ENCODE measurements at places on chromosomes 4 and X.

GRCh38 chrX:13165266-13166189 lies 121.1 kb upstream of the FAM9C start:
- peak; percentile 31 for DNase-seq

DNA sequence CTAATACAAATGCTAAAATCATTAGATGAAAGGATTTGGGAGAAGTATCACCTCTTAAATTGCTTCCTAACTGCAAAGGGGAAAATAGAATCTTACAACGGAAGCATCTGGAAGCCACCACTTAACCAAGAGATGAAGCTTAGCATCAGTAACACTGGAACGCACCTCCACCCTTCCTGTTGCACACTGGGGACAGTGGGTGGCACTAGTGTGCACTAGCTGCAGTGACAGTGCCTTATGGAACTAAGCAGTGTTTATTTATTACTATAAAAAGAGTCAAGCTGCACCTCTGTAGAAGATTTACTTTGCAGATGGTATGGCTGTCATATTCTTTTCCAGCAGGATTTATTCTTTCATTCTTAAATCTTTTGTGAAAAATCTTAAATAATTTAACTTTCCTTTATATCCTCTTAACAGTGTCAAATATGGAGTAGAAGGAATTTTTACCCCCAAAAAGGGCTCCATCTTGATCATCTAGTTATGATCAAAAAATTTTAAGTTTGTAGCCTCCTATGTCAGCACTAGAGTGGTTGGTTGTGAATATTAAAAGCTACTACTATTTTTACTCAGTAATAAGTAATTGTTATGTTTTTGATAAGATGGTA lies 76.7 kb downstream of the SCD5 start:
- DNase-seq, result peak; percentile 20

- no peak for DNase-seq
Measured at GRCh38 chr4:120316416-120316815, 249.8 kb upstream of the MAD2L1 start.

GRCh38 chrX:132467026-132467425 lies 21.8 kb downstream of the MBNL3 start:
- no peak for DNase-seq

DNA sequence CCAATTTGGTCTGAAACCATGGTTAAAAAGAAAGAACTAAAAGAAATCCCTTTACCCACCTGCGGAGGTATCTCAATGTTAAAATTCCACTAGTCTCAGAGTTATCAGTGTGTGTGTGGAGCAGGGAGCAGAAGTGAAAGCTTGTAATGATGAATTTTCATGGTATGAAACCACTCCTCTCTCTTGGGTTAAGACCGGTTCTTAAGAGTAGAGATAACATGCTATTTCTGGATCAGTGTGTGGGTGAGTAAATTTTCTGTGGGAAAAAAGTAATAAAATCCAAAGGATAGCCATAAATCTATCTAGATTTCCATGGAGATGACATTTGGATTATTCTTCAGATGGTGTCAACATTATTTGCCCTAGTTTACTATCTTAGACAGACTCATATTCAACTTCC lies 3.2 kb downstream of the FGF13 start:
- no peak for DNase-seq

DNA sequence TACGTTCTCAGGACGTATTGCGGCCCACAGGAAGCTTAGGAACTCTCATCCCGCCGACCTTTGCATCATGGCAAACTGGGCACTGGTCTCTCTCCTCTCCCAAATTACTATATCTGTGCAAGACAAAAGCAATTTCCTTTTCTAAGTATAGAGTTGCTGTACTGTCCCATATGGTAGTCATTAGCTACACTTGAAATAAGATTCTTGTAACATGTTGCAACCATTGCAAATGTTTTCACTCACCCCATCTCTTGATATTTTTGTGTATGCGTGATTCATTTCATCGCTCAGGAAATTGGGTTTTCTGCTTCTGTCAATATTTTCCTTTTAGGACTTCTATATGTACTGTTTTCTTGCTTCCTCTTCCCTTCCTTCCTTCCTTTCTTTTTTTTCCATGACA lies 15.7 kb downstream of the ARMCX6 start:
- DNase-seq, result no peak

DNA sequence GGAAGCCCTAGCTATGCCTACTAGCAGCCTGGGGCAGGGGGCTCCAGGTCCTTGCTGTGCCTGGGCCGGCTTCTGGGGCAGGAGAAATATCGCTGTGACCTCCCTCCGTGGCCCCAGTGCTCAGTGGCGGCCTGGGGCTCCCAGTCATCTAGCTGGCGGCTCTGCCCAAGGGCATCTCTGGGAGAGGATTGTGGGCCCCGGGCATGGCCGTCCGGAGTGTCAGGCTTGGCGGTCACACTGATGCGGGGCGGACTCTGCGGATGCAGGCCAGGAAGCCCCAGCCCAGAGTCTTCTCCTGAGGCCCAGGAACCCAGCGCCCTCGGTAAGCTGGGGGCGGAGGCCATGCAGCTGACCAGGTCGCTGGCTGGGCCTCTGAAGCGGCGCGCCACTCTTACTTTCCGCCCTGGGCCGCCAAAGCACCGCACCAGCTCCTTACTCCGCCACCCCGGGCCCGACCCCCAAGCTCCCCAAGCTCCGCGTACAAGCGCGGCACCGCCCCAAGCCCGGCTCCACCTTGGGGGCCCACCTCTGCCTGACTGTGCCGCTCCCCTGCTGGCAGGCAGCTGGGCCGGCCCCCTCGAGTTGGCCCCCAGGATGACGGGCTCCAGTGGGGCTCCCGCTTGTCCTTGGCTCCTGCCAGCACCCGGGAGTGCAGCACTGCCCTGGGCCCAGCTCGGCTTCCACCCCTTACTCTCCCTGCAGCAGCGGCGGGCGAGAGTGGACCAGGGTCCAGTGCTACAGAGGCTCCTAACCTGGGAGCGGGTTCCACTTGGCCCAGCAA lies 720.0 kb downstream of the PCDH18 start:
- no peak for DNase-seq
